ENCODE measurements at places on chromosomes 1 and 21. TPM values are rescaled to one million over a fixed set of nuclear protein-coding genes. Genes with fewer than 3 reads are reported as not detected.

The CAPN9 gene
- 0.18 TPM for total RNA-seq

The DIO1 gene
- total RNA-seq, result not detected

The IL12RB2 gene
- total RNA-seq, result 2.9 TPM

DNA sequence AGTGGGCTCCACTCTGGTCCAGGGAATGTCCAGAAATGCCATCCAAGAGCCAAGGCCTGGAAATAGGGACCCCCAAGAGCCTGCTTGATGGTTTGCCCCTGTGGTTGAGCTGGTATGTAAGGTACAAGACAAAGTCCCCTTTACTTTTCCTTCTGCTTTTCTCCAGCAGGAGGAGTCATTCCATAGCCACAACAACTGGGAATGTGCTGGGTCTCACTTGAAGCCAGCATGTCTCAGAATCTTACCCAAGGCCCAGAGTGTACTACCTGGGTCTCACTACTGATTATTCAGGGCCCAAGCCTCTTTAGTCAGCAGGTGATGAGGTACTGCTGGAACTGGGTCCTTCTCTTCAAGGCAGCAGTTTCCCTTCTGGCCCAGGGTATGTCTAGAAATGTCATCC is 62.1 kb upstream of the CD55 start:
- DNase-seq, result no peak

DNA sequence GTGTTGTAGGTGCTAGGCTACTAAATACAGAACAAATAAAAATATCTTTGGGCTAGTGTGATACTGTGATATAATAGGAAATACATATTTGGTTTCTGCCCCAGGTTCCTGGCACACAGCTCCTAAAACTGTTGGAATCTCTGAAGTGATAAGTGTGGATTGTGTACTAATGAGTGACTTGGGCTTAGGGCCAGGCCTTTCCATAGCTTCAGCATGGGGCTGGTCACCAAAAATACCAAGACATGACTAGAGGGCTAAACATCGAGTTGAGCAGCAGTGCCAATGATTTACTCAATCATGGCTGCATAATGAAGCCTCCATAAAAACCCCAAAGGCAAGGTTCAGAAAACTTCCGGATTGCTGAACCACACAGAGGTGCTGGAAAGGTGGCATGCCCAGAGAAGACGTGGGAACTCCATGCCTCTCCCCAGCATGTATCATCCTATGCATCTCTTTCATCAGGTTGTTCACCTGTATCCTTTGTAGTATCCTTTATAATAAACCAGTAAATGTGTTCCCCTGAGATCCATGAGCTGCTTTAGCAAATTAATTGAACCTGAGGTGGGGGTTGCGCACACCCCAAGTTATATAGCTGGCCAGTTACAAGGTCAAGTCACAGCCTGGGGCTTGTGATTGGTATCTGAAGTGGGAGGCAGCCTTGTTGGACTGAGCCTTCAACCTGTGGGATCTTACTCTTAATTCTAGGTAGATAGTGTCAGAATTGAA is 51.6 kb downstream of the ZMYM4 start:
- DNase-seq, result peak; percentile 60

DNA sequence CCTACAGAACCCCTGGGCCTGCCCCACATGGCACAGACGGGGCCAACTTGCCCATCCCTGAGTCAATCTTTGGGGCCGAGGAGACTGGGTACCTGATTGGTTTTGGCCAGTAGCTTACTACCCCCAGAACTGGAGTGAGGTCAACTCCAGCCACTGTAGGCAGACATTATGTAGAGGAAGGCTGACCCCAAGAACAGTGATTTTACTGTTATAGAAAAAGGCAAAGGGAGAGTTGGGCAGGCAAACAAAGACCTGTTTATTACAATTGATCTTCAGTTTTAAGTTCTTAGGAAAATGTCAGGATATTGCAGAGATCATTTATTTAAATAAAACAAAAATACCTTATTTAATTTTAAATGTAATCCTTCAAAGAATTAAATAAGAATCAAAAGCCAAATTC is 653.8 kb downstream of the NPHP4 start:
- no peak for DNase-seq

- peak; percentile 96 for DNase-seq
These were observed 1.5 kb downstream of the TRIM62 start for GRCh38 chr1:33180226-33180910.

DNA sequence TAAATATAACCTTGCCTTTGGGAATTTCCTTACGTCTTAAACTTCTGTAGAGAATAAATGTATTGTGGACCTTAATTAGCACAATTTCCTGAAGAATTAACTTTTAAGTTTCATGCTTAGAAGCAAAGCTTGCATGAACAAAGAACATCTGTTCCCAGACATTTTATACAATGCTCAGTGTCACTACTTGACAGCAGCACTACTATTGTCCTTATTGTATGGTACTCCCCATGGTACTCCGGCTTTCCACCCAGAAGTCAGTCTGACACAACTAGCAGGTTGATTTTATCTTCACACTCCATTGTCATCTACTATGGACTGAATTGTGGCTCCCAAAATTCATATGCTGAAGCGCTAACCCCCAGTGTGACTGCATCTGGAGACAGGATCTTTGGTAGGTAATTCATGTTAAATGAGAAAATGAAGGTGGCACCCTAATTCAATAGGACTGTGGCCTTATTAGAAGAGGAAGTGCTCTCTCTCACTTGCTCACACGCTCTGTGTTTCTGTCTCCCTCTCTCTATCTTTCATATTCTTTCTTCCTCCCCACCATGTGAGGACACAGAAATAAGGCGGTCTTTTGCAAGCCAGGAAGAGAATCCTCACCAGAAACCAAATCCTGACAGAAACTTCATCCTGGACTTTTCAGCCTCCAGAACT is 10.7 kb upstream of the OR2B11 start:
- DNase-seq, result no peak

- DNase-seq, result peak; percentile 87
These were observed 10.7 kb downstream of the OPTC start for GRCh38 chr1:203504400-203505250.

DNA sequence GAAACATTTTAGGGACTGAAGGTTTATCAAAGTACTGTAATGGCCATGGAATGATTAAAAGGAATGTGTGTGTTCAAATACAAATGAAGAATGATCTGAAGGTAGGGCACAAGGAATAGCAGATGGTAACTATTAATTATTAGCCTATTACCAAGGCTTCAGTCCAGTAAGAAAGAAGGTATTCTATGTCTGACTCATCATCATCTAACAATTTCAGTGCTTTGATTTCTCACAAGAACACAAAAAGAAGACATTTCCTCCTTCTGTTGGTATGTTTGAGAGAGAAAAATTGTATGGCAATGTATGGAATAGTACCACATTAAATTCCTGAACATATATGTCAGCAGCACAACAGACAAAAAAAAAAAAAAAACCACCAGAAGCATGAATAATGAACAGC is 57.5 kb downstream of the TYW3 start:
- DNase-seq, result no peak
